Renal cortex interstitium (tissue), 15 donors: ENCODE measurements at places on chromosomes 3 and 15.

- DNase-seq, result no peak
Measured at GRCh38 chr3:195692354-195692685, 28.5 kb upstream of the MUC20 start.

GRCh38 chr3:127940116-127940515, 25.1 kb downstream of the KBTBD12 start:
- no peak for DNase-seq

DNA sequence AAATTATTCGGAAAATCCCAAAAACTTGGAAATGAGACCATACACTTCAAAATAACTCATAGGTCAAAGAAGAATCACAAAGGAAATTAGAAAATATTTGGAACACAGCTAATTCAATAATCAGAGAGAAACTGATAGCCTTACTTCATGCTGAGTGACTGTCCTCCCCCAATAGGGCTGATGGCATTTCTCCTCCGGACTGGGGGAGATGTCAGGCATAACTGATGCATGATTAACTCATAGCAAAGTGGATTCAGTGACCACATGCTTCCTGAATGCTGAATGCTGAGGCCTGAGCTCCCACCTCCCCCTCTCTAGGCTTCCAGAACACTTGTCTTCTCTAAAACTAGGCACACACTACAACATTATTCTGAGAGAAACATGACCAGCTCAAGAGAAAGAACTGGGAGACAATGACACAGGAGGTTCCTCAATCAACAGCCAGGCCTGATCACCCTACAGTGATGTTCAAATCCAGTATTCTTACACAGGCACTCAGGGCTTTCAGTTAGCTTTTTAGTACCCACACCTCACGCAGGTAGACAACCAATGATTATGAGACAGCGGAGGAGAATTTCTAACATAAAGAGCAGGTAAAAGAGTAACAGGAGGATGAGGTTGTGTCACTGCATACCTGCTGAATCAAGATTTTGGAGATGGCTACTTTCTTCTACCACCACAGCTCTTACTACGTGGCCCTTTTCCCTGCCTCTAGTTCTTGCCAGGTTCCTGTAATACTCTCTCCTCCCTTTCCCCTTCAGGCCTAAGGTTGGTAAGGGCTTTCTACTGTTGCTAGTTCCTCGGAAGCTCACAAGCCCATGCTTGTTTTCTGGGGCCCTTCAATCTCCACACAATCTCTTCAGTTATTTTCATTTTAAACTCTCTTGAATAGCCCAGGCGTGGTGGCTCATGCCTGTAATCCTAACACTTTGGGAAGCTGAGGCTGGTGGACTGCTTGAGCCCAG, 96.1 kb downstream of the FMN1 start:
- DNase-seq, result no peak

- no peak for DNase-seq
Measured at GRCh38 chr3:195908694-195909581, 587 bp upstream of the TNK2 start.

DNA sequence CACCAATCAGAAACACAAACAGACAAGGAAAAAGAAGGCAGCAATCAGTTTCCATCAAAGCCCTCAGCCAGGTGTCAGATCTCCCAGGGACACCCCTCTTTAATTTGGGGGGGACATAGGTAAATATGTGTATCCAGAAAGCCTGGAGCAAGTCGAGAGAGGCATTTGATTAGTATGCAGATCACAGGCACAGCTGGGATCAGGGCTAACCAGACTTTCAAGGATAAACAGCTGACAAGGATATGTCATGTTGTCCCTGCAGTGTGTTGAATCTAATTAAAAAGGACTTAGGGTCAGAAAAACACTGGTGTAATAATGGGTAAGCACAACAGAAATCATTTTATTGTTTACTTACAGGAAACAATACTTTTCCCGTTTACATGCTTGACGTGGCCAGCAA, 30.2 kb downstream of the NSMCE3 start:
- no peak for DNase-seq

GRCh38 chr3:35338186-35338585, 301.1 kb upstream of the ARPP21 start:
- DNase-seq, result no peak

DNA sequence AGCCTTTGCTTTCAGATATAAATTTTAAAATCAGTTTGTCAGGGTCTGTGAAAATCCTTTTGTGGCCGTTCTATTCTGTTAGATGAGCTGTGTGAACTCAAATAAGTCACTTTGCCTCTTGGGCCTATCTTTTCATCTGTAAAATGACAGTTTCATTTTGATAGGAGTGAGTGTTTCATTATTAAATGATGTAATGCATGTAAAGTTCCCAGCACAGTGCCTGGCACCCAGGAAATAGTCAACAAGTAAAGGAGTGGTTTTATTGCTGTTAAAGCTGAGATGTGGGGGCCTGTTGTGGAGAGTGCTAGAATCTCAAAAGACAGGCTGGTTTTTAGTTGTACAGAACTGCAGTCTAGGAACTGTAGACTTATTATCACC, 394.5 kb upstream of the CFAP20DC start:
- no peak for DNase-seq

GRCh38 chr3:24386458-24386857, 108.2 kb downstream of the THRB start:
- no peak for DNase-seq

- DNase-seq, result no peak
Measured at GRCh38 chr3:53187430-53187829, 26.4 kb downstream of the PRKCD start.

- no peak for DNase-seq
Measured at GRCh38 chr15:27844018-27844666, 255.0 kb downstream of the OCA2 start.

- DNase-seq, result no peak
Measured at GRCh38 chr3:189826566-189826965, 195.4 kb downstream of the TP63 start.

GRCh38 chr15:48682942-48683651, 37.6 kb upstream of the FBN1 start:
- no peak for DNase-seq

GRCh38 chr3:54215521-54215920, 93.2 kb downstream of the CACNA2D3 start:
- no peak for DNase-seq

DNA sequence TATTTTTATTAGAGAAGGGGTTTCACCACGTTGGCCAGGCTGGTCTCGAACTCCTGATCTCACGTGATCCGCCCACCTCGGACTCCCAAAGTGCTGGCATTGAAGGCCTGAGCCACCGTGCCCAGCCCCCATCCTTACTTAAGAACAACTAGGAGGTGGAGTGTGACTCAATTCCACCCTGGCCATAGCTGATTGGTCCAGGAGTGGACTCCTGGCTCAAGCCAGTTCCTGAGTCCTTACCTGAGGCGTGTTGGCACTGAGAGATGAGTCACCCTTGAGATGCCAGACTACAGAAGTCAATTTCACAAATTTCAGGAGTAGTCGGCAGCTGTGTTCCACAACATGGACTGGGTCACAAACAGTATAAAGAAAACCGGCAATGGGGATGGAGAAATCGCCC, 124.2 kb downstream of the SHQ1 start:
- no peak for DNase-seq

- no peak for DNase-seq
Measured at GRCh38 chr3:39435006-39435748, 28.7 kb downstream of the RPSA start.

GRCh38 chr15:85404176-85404917, 23.9 kb downstream of the AKAP13 start:
- no peak for DNase-seq

DNA sequence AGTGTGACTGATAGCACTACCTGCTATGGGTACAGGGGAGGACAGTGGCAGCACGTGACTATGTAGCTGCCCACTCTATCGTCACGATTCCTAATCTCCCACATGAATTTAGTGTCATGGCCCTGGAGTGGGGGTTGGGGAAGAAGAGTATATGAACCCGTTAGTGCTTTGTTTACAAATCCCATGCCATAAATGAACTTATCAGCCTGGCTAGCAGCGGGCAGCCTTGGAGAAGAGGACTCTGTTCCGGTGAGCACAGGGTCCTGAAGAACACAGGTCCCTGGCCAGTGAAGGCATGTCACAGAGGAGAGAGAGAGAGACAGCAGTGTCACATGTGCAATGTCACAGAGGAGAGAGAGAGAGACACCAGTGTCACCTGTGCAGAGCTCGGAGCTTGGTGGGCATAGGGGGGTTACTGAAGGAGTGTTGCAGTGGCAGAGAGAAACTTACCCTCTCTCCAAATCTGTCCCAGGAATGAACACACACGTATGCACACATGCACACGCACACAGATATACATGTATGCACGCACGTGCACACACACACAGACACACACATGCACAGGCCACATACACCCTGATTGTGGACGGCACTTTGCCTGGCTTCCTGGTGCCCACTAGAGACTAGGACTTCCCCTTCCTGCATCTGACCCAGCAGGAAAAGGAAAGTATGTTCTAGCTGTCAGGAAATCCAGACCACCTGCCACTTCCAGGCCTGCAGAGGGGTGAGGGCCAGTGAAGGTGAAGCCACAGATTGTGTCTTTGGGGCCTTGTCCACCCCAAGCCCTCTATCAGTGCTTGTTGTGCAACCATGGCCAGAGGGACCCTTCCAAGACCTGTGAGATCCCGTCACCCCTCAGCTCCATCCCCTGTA, 26.3 kb downstream of the ITGA11 start:
- DNase-seq, result no peak

DNA sequence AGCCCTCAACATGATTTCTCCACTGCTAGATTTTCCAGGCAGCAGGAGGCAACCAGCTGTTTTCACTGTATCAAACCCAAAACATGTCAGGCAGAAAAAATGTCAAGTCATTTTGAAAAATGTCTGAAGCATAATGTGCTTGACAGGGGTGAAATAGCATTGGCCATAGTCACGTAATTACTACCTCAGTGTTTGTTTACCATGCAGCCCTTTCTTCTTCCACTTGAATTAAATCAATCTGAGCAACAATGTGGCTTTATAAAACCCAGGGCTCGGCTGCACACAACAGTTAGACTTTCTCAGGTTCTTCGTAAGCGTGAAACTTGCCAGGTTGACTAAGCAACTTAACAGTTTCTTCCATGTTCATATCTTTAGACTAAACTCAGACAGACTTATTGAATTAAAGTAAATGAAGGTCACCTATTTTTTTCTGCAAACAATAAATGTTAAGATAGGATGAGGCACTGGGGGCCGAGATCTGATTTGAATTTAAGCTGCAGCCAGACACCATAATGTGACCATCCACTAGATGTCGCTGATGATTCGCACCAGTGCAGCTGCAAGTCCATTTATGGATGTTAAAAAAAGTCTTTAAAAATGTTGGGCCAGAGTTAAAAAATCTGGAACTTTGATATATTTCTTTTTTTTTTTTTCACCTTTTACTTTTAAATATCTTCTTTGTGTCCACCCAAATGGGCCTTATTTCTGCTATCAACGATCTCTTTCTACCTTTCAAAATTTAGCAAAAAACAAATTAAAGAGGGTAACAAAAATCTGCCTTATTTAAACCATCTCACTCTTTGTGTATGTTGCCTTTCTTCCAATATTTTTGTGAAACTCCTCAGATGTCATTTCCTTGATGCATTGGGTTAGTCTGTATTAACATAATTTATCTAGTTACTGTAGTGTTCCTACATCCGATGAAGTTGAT, 305.9 kb downstream of the CACNA2D3 start:
- peak; percentile 71 for DNase-seq

DNA sequence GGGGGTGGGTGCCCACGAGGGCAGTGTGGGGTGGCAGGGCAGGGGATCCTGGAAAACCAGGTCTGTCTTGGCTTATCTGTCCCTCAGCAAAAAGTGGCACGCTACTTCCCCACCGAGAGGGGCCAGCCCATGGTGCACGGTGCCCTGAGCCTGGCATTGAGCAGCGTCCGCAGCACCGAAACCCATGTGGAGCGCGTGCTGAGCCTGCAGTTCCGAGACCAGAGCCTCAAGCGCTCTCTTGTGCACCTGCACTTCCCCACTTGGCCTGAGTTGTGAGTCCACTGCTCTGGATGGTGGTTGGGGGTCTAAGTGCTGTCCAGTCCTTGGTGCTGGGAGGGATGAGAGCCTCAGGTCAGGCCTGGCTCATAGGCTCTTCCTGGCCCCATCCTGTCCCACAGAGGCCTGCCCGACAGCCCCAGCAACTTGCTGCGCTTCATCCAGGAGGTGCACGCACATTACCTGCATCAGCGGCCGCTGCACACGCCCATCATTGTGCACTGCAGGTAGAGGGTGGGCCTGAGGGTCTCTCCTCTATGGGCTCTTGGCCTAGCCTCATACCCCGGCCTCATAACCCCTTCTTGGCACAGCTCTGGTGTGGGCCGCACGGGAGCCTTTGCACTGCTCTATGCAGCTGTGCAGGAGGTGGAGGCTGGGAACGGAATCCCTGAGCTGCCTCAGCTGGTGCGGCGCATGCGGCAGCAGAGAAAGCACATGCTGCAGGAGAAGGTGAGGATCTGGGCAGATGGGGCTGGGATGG, 31.1 kb downstream of the PTPN23 start:
- DNase-seq, result no peak
